ENCODE measurements at places on chromosomes 13 and 19.

- no peak for DNase-seq
Observed at GRCh38 chr13:48600374-48601364, 53.1 kb upstream of the CYSLTR2 start.

GRCh38 chr13:30884543-30884942, 21.5 kb upstream of the MEDAG start:
- no peak for DNase-seq

- no peak for DNase-seq
Observed at GRCh38 chr13:101490406-101491015, 38.0 kb downstream of the ITGBL1 start.

DNA sequence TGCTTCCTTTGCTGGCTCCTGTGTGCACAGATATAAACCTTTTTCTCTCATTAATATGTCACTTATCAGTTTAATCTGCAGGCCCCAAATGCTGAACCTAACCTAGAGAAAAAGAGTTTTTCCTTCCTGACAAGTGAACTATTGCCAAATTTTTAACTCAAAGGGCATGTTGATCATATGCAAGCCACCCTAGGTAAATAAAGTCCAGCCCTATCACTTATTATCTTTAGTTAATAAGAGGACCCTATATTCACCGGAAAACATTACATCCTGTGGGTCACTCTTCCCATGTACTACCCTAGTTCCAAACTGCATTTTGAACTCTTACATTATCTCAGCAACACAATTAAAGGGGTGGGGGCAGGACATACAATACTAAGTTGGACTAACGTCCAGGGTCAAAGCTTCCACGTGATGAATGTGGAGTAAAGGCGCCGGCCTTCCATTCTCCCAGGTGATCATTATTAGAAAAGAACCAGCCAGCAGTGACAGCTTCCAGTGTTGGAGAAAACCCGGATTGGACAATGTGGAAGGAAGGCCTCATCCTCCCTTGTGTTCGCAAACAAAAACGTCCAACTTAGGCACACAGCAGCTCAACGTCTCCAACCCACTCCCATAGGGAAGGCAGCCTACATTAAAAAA, 86.6 kb downstream of the STK24 start:
- no peak for DNase-seq

DNA sequence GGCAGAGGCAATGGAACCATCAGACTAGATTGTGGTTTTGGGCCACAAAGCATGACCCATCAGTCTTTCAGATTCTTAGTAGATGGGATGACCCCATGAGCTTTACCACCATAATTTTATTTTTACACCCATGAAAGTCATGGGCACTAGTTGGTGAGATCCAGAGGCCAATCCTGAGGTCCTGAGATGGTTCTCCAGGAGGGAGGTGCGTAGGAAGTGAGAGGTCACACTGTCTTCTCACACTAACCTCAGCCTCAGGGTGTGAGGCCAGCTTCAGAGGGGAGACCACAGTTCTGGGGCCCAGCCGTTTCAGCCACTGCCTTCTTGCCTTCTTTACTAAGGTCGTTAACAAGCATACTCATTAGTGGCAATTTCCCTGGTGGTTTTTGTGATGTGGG, 106.4 kb downstream of the AKAP11 start:
- DNase-seq, result no peak

DNA sequence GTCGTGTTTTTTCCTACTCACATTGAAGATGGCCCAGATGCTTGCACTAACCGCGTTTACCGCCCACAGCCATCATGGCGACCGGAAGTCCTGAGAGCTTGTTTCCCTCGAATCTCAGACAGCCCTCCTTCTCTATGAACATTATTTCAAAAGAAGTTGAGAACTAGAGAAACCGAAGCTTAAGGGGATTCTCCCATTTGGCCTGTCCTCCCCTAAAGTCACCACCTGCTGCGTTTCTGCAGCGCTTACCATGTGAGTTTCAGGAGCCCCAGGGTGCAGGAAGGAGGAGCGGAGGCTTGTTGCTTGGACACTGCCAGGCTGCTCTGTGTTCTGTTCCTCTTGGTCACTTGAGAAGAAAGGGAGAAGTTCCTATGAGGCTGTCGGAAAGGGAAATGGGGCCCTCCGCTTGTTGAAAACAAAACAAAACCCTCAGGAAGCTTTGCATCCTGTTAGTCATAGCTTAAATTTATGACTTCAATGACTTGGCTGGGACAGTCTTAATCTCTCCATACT, 6.2 kb downstream of the CARD8 start:
- peak; percentile 67 for DNase-seq

DNA sequence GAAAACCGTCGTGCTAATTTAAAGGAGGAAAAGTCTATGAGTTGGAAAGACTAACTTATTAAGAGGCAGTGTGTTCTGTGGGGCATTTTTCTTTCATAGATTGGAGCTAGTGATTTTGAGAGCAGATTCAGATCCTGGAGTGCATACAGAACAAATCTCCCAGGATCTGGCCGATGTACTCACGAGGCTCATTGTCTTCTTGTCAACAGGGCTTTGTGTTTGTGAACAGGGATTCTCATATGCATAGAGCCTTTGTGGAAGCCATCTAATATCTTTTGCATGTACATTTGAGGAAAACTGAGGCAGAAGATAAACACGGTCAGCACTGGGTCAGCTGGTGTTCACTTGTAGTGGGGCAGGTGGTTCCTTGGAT, 482.9 kb upstream of the TSHZ3 start:
- DNase-seq, result no peak

DNA sequence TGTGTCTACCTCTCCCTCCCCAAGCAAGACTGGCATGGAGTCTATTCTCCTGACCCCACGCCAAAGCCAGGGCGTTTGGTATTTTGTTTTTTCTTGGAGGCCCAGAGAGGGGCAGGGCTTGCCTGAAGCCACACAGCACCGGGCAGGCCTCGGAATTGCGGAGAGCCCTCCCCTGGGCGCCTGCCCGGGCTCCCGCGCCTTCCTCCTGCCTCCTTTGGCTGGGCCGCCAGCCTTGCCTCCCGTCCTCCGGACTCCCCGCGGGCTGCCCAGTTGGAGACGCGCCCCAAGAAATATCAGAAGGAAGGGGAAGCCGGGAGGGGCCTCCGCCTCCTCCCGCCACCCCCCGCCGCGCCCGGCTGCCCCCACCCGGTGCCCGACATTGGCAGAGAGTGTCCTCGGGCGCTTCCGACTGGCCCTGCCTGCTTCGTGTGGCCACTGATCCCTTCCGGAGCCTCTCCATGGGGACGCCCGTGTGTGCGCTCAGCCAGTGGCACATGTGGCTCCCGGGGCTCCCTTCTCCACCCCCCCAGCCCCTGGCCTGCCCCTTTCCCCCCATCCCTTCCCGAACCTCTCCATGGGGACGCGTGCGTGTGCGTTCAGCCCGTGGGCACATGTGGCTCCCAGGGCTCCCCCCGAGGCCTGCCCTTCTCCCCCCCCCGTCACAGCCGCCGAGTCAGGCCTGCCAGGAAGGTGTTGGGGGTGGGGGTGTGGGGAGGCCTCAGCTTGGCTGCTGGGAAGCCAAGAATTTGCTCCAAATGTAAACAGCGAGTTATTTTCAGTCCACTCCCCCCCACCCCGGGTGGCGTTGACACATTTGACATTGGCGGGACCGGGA, 37.3 kb downstream of the NFIC start:
- DNase-seq, result no peak

DNA sequence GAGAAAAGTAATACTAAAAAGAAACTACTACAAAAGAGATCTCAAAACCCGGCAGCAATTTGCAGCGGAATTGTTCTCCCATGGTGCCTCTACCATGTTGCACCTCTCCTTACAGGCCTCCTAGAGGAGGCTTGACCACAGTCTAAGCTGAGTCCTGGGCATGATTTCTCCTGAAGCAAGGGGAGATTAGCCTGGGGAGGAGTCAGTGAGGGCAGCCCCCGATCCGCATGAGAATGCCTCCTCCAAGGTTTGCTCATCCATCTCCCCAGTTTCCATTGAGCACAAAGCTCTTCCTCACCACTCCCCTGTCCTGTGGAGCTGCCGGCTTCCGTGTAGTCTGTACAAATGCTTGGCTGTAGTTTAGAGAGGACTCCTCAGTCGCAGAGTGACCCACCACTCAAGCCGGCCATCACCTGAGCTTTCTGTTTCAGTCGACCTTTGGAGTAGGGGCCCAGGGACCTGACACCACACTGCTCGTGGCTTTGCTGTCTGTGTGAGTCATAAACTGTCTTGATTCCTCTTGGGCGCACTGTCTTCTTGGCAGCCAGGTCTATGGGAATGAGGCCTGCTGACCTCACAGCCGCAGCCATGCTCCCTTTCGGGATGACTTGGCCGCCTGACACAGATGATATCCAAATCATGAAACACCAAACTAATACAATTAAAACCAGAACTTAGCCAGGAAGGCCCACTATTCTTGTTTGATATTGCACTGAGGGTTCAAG, 72.3 kb downstream of the C1QTNF9 start:
- DNase-seq, result no peak

GRCh38 chr13:91406619-91407018, 8.2 kb downstream of the GPC5 start:
- DNase-seq, result no peak

- DNase-seq, result no peak
Observed at GRCh38 chr13:111165241-111166010, 50.3 kb downstream of the ARHGEF7 start.

- no peak for DNase-seq
Observed at GRCh38 chr13:41516166-41516565, 58.8 kb downstream of the RGCC start.

DNA sequence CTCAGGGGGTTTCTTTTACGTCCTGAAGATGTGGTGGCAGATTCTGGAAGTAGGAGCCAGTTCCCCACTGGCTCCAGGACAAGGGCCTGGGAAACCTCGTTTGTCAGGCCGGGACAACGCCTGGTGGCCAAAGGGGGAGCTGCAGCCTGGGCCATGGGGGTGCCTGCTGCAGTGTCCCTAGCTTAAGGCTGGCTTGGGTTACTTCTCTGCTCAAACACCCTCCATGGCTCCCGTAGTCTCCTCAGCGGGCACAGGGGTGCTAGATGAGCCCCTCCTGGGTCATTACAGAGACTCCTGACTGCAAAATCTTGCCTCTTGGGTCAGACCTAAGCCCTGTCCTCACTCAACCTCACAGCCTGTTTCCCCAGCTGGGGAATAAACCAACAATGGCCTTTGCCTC, 14.7 kb downstream of the CILP2 start:
- no peak for DNase-seq

- no peak for DNase-seq
Observed at GRCh38 chr19:29432677-29433076, 93.1 kb upstream of the VSTM2B start.

- no peak for DNase-seq
Observed at GRCh38 chr19:48372904-48373303, 8.7 kb downstream of the SYNGR4 start.

GRCh38 chr13:75469047-75469446, 12.9 kb downstream of the TBC1D4 start:
- no peak for DNase-seq

DNA sequence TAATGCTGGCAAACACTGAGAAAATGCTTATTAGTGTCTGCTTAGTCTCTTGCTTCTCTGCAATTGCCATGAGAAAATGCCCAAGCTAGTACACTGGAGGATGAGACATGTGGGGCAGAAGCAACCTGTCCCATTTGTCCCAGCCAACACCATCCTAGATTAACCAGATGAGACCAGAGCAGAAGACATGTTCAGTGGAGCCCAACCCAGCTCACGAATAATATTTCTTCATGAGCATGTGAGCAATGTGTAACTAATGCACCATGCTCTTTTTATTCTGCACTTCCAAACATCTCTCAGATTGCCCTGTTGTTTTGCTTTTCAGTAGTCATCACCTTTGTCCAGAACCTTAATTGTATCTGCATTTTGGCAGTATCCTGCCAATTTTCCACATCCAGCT, 21.4 kb downstream of the KL start:
- no peak for DNase-seq

- no peak for DNase-seq
Observed at GRCh38 chr13:27791146-27791900, 960 bp upstream of the GSX1 start.

DNA sequence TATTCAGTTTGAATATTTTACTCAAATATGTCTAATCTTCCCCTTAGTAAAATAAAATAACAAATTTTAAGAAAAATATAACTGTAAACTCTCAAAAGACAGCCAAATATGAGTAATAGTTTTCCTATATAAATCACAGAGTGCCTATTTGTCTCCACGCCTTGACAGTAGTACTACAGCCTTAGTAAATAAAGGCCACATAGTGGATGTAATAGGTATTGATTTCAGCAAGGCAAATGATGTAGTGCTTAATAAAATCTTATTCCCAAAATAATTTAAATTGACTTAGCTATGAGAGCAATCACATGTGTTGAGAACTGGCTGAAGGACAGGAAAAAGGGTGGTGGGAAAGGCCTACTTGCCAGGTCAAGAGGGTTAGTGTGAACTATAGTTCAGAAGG, 747.2 kb downstream of the OLFM4 start:
- no peak for DNase-seq

GRCh38 chr19:58514564-58515022, 2.8 kb upstream of the SLC27A5 start:
- DNase-seq, result no peak

- DNase-seq, result no peak
Observed at GRCh38 chr13:50130123-50130946, 115.1 kb downstream of the KCNRG start.

DNA sequence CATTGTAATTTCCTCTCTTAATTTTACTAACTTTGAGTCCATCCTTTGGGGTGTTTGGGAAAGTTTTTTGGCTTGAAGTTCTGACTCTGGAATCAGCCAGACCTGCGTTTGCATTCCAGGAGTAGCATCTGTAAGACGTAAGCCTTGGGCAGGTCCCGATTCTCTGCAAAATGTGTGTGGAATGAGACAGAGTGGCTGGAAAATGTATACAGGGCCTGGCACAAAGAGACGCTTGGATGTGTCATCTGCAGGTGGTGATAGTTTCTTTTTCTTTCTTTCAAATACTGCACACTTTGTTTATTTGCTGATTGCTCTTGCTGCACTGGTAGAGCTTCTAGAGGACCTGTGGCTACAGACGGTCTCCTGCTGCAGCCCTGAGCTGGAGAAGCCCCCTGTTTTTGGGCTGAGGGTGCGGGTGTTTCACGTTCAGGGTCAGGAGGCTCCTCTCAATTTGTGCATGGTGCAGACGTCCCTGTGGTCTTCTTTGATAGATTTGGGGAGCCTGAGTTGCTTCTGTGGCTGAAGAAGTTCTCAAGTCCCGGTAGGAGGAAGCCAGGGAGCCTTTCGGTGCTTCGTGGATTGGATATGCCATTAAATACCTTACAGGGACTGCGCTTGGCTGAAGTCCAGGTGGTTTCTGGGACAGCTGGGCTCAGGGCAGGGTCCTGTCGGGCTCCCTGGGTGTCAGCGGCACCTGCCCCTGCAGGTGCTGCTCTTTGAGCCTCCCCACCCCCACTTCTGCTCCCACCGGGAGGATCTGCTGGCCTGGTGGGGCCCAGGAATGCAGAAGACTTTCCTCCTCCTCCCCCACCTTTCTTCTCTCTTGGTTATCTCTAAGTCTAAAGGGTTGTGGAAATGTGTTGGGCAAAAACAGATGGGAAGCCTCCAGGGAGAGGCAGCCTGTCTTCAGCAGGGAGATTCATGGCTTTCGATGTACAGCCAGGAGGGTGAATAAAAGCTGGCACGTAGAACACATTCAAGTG, 44.0 kb upstream of the GAS6 start:
- peak; percentile 3 for DNase-seq

DNA sequence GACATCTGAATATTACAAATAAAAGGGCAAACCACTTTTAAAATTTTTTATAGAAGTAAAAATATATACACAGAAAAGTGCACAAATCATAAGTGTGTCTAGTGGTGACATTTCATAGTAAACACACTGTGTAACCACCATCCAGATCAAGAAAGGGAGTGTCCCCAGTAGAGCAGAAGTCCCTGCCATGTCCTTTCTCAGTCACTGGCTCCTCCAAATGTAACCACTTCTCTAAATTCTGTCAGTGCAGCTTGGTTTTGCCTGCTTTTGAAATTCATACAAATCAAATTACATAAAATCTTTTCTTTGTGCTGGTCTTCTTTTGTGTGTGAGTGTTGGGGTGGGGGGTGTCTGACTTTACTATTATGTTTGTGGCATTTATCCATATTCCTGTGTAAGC, 116.5 kb downstream of the RBM26 start:
- DNase-seq, result no peak

All from activated T-helper 2 cell treated with anti-CD3 and anti-CD28 coated beads, Interferon-gamma antibody, Interleukin-2, Interleukin-4, amounts not matched to agents 10 μg/mL and 5 μg/mL and 100 μg/mL, durations not matched to agents 14 hours and 24 hours and 36 hours (primary cell).